Right kidney (tissue), 9 donors: ENCODE measurements at places on chromosomes 7 and 10.

- DNase-seq = no peak
These were observed 58.4 kb upstream of the ETV1 start for GRCh38 chr7:14047709-14048399.

GRCh38 chr10:75399461-75400162 lies 2.0 kb downstream of the ZNF503 start:
- no peak for DNase-seq

- DNase-seq = no peak
These were observed 30.0 kb downstream of the ADGRA1 start for GRCh38 chr10:133117688-133118071.

DNA sequence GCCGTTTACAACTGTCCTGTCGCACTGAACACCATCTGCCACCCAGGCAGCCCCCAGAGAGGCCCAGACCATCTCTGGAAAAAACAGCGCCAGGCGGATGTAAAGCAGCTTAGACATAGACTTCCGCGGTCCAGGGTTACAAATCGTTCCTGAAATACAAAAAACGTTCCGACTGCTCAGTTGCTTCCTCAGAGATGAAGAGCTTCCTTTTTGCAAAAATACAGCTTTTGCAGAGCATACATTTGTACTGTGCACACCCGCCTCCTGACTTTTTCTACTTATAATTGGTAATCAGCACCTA lies 11.4 kb downstream of the DAGLB start:
- DNase-seq = no peak

- no peak for DNase-seq
These were observed 15.7 kb downstream of the SLIT1 start for GRCh38 chr10:97169911-97170693.

- no peak for DNase-seq
These were observed 106.5 kb upstream of the RAB11FIP2 start for GRCh38 chr10:118153287-118153686.
